Fibroblast of lung (primary cell): ENCODE measurements at places on chromosomes 16 and 17.

GRCh38 chr16:21685034-21685455 is 21.3 kb downstream of the OTOA start:
- DNase-seq: no peak

DNA sequence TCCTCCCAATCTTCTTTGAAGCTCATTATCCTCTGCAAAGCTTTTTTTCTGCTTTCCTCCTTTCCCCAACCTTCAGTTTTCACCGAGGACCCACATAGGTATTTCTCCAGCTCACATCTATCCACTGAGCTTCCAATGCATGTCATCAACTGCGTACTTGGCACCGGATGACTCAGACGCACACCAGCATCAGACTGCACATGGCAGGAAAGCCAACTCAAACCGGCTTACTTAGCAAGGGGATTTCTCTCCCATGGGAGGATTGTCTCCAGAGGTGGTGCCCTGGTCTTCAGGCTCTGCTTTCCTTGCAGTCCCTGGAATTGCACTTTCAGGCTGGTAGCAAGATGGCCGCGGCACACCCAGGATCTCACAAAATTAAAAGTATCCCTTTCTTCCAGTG is 1.7 kb upstream of the AKTIP start:
- DNase-seq: no peak

- no peak for DNase-seq
Measured at GRCh38 chr17:3038941-3039340, 24.5 kb downstream of the OR1D5 start.

GRCh38 chr17:59046192-59046591 is 60.5 kb downstream of the TRIM37 start:
- DNase-seq: peak; percentile 30

- no peak for DNase-seq
Measured at GRCh38 chr17:81084680-81085419, 49.9 kb downstream of the BAIAP2 start.

- DNase-seq: no peak
Measured at GRCh38 chr17:60792250-60792898, 114.7 kb downstream of the BCAS3 start.

GRCh38 chr17:57228911-57229310 is 27.4 kb upstream of the MSI2 start:
- no peak for DNase-seq

- peak; percentile 98 for DNase-seq
Measured at GRCh38 chr17:78933025-78933958, 8.1 kb upstream of the TIMP2 start.

DNA sequence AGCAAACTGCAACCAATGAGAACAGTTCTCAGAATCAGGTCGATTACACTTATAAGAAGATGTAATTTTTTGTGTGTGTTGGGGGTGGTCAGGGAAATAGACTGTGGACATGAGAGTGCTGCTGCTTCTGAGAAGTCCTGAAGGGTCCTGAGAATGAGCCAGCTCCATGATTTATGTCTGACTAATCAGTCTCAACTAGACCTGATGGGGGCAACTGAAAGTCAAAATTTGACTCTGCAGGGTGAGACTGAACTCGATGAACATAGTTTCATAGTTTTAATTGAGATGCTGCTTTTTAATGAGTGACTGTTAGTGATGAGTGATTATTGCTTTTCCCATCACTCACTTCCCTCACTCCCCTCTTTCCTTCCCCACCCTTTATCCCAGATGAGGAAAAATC is 37.3 kb downstream of the SMARCE1 start:
- no peak for DNase-seq

DNA sequence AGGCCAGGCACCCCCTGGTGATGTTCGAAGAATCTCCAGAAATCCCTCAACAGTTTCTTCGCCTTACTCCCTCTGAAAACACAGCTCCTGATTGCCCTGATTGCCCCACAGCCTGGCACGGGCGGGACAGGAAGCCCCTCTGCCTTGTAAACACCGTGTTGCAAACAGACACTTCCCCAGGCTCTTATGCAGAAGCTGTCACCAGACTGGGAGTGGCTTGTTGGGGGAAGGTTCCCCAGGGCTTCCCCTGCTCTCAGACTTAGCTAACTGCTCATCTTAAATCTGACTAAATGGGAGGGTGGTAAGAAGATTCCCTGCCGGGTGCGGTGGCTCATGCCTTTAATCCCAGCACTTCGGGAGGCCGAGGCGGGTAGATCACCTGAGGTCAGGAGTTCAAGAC is 11.2 kb downstream of the PIK3R5 start:
- DNase-seq: no peak

- DNase-seq: no peak
Measured at GRCh38 chr17:60161598-60162330, 12.0 kb downstream of the CA4 start.

DNA sequence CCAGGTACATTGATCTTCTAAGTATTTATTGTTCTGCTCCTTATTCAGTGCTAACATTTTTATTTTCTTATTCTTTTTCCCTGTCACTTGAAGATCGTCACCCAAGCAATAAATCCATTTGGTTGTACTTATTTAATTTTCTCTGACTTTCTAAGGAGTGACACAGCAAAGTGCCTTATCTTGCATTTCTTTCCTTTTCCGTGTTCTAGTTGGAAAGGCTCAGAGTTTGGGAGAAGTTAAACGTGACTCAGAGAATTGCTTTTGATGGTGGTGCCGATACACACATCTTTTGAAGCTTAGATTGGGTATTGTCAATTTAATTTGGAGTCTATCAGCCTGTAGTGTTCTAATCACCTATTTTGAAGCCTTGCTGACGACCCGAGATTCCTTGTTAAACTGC is 72.0 kb downstream of the PITPNC1 start:
- DNase-seq: no peak

GRCh38 chr17:73432624-73433190 is 120.9 kb upstream of the CDC42EP4 start:
- no peak for DNase-seq

DNA sequence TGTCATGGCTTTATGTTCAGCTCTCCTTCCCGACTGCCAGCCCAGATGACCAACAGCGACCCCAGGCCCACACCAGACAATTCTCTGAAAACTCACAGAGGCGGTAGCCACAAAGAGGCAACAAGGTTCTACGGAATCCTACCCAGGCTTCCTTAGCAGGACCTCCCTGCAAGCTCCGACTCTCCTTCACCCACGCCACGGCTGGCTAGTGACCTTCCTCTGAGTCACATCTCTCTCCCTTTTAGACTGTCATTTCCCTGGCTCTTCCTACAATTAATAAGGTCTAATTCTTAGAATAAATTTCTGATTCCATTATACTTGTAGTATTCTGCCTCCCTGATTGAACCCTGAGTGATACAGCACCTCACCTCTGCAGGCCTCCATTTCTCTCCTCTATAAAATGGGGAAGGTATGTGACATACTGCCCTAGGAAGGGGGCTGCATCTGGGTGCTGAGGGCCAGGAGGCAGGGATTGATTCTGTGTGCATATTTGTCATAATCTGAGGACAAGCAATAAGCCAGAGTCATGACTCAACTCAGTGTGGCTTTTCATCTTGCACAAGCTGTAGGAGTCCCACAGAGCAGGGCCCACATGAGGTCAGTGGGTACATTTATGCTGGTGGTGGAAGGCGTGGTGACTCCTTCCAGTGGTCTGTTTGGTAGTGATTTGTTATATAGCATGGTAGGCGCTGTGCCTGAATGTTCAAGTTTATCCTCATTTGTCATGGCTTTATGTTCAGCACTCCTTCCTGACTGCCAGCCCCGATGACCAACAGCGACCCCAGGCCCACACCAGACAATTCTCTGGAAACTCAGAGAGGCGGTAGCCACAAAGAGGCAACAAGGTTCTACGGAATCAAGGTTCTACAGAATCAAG is 46.2 kb downstream of the SMPD3 start:
- DNase-seq: peak; percentile 18

GRCh38 chr16:69927056-69927757 is 23.9 kb upstream of the CLEC18A start:
- DNase-seq: peak; percentile 87

GRCh38 chr17:59853168-59853918 is 39.4 kb downstream of the TUBD1 start:
- DNase-seq: peak; percentile 96

DNA sequence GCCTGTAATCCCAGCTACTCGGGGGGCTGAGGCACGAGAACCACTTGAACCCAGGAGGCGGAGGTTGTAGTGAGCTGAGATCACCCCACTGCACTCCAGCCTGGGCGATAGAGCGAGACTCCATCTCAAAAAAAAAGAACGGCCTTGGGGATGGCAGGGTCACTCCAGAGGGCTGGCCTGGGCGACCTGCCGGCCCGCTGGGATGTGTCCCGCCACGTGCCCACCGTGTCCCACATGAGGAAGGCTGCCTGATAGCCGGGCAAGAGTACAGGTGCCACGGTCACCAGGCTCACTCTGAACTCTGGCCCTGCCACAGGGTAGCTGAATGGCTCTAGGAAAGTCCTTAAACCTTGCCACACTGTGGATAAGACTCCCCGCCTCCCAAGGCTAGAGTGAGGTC is 67.5 kb downstream of the COG7 start:
- DNase-seq: no peak

DNA sequence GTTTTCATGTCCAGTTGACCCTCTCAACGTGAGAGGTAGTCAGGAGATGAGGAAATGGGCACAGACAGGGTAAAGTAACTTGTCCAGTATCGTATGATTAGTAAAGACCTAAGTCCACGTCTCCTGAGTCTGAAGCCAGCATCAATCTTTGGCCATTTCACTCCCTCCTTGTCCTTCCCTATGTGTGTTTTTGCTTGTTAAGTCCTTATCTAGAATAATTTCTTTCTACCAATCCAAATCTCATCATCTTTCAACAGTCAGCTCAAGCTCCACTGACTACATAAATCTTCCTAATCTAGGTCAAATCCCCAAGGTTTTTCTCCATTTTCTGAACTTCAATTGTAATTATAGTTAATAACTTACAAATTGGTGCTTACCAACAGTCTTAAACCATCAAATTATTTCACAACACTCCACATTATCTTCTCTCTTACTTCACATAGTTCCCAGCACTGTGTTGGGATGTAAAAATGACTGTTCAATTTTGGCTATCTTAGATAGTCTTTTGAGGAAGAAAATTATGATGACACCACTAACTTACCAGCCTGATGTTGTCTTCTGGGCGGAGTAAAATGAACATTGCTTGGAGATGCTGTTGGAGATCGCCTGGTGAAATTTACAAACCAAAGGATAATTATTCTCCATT is 72.3 kb upstream of the CORO6 start:
- no peak for DNase-seq

- peak; percentile 55 for DNase-seq
Measured at GRCh38 chr16:46573008-46573833, 48.0 kb downstream of the SHCBP1 start.

GRCh38 chr17:1995321-1995892 is 29.7 kb downstream of the RTN4RL1 start:
- DNase-seq: no peak

- no peak for DNase-seq
Measured at GRCh38 chr16:4297480-4297879, 18.4 kb upstream of the GLIS2 start.

DNA sequence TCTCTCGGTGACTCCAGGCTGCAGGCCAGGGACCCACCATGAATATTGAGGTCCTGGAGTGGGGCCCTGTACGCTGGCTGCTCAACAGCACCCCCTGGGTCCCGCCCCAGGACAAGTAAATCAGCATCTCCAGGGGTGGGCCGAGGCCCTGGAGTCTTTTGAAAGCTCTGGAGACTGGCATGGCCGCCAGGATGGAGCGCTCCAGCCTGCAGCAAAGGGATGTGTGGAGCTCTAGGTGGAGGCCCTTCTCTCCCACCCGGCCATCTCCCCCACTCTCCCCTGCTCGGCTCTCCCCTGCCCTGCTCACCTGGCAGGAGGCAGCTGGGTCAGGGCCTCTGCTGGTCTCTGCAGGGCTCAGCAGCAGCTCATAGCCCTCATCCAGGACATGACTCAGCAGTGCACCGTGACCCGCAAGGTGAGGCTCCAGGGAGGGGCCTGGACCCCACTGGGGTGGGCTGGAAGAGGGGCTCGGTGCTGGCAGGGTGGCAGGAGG is 16.6 kb downstream of the SGSH start:
- DNase-seq: no peak

GRCh38 chr17:18916816-18917500 is 35.0 kb upstream of the SLC5A10 start:
- peak; percentile 16 for DNase-seq

GRCh38 chr17:1122533-1123392 is 57.0 kb downstream of the ABR start:
- peak; percentile 47 for DNase-seq

DNA sequence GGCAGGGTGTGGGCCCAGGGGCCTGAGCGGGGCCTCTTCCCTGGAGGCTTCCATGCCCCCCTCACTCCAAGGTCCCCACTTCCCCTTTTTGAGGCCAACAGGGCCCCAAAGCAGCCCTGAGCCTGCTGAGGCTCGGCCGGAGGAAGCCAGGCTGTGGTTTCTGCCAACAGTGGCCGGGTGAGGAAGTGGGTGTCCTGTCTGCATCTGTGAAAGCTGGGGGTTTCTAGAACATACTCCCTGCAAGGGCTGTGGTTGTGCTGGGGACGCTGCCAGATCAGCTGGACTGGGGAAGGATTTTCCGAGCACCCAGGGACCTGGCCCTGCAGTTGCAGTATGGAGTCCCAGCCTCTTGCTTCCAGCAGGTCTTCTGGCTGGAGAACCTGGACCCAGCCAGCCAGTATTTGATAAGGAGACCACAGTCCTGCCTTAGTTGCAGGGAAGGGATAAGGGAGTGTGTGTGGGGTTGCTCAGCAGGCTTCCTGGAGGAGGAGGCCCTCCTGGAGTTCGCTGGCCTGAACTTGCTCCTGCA is 15.7 kb downstream of the ADCY7 start:
- DNase-seq: peak; percentile 46

DNA sequence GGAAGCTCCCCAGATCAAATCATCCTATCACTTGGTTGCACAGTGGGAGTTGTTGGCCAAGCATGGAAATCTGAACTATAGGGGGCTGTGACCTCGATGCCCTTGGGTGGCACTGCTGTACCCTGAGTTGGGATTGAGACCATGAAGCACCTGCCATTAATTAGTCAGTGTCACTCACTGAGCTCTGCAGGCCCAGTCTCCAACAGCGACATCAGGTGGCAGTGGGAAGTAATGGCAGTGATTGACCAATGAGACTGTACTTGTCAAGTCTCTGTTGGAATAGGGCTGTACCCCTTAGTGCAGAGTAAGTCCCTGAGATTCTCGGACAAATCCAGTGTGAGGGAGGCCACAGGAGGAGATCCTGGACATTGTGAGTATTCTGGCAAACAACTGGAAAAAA is 118.0 kb upstream of the RPL38 start:
- no peak for DNase-seq

- DNase-seq: no peak
Measured at GRCh38 chr16:3577302-3577752, at the start of gene NLRC3. Gene NLRC3 (minus strand): TSS chr16:3577403. CDS start chr16:3565036, 12,367 bp downstream.

GRCh38 chr17:74687886-74688285 is 24.8 kb downstream of the CD300LF start:
- DNase-seq: no peak
